ENCODE measurements at places on chromosomes 1 and 21.

DNA sequence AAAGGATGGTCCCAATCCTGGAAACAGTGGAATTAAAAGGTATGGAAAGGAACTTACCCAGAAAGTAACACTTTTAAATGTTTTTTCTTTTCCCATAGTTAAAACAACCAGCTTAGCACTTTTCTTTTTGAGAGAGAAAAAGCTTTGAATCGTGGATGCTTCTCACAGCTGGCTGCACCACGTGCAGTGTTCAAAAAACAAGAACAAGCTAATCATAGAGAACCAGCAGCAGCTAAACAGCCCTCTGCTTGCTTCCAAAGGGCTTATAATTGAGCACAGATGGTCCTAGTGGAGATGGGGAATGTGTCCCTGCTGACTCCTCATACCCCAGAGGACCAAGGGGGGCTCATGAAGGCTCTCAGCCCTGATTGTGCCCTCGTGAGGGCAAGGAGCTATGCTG lies 26.4 kb downstream of the UTP25 start:
- no peak for DNase-seq
- peaks cover 38% of the 10 kb centered on the region for H3K36me3 ChIP-seq
- no peak overlapping the region for H3K4me3 ChIP-seq

- H3K4me3 ChIP-seq: no peak overlapping the region
- peaks cover 4% of the 10 kb centered on the region for H3K36me3 ChIP-seq
- no peaks in the 10 kb centered on the region for H3K4me1 ChIP-seq
- peaks cover 4% of the 10 kb centered on the region for H3K27me3 ChIP-seq
- H3K27ac ChIP-seq: no peak overlapping the region
Measured at GRCh38 chr1:182935716-182936115, 17.2 kb downstream of the SHCBP1L start.

GRCh38 chr21:38181096-38181495 lies 75.7 kb upstream of the KCNJ15 start:
- no peak for DNase-seq
- no peaks in the 10 kb centered on the region for H3K27me3 ChIP-seq

- H3K27me3 ChIP-seq: no peaks in the 10 kb centered on the region
- H3K4me1 ChIP-seq: no peaks in the 10 kb centered on the region
- H3K36me3 ChIP-seq: no peaks in the 10 kb centered on the region
- DNase-seq: no peak
- H3K27ac ChIP-seq: no peak overlapping the region
Measured at GRCh38 chr1:14478120-14478519, 120.4 kb upstream of the KAZN start.

- no peak overlapping the region for H3K27ac ChIP-seq
- no peak for DNase-seq
- no peaks in the 10 kb centered on the region for H3K27me3 ChIP-seq
- H3K4me1 ChIP-seq: peaks cover 21% of the 10 kb centered on the region
- peaks cover 13% of the 10 kb centered on the region for H3K36me3 ChIP-seq
Measured at GRCh38 chr1:2519029-2519685, 7.2 kb downstream of the PANK4 start.

DNA sequence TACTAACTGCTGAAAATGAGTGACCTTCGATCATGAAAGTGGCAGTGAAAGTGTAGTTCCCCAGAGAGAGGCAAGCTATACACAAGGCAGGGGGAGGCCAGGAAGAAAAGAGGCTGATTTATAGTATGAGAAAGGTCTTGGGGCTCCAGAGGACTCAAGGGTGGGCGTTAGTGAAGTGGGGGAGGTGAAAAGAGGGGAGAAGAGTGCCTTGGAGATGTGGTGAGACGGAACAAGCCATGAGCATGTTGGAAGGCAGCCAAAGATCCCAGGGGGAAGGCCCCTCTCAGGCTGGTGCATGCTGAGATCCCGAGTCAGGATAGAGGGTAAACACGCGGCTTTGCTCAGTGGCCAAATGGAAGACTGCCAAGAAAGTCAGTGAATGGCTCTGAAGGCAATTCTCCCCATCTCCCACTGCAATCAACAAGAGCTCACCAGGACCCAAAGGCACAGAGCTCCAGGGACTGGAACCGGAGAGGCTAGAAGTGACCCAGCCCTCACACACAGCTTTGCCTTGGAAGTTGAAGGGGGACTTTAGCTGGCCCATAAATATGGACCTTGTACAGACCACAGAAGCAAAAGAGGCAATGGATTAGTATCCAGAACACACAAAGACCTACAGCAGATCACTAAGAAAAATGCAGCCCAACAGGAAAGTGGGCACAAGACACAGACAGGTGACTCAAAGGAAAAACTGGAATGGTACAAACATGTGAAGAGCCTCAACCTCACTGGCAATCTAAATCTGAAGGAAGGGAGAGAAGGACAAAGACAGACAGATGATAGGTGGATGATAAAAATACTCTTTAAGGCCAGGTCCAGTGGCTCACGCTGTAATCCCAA lies 49.6 kb downstream of the HSF2BP start:
- peaks cover 26% of the 10 kb centered on the region for H3K4me1 ChIP-seq

DNA sequence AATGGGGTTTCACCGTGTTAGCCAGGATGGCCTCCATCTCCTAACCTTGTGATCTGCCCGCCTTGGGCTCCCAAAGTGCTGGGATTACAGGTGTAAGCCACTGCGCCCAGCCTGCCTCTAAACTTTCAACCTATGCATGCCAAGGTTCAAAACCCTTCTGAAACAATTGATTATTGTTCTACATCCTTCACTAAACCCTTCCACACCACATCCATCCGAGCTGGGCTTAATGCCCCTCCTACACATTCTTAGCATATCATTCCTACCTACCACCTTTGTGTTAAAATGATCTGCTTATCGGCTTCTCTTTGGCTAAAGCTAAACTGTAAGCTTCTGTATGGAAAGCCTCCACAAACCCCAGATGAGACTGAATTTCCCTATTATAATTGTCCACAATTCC lies 40.8 kb upstream of the DOCK7 start:
- no peak for DNase-seq
- peaks cover 17% of the 10 kb centered on the region for H3K4me1 ChIP-seq
- H3K36me3 ChIP-seq: peaks cover 4% of the 10 kb centered on the region
- H3K27ac ChIP-seq: no peak overlapping the region
- no peak overlapping the region for H3K4me3 ChIP-seq

GRCh38 chr1:221704306-221704705 lies 37.6 kb downstream of the DUSP10 start:
- H3K4me3 ChIP-seq: no peak overlapping the region
- H3K4me1 ChIP-seq: peaks cover 10% of the 10 kb centered on the region
- peaks cover 5% of the 10 kb centered on the region for H3K27me3 ChIP-seq
- DNase-seq: no peak
- no peak overlapping the region for H3K27ac ChIP-seq
- peaks cover 21% of the 10 kb centered on the region for H3K36me3 ChIP-seq

- no peaks in the 10 kb centered on the region for H3K36me3 ChIP-seq
- H3K4me3 ChIP-seq: no peak overlapping the region
- peaks cover 9% of the 10 kb centered on the region for H3K27me3 ChIP-seq
- H3K4me1 ChIP-seq: peaks cover 65% of the 10 kb centered on the region
- DNase-seq: no peak
Measured at GRCh38 chr1:30756545-30757351, 826 bp downstream of the LAPTM5 start.

DNA sequence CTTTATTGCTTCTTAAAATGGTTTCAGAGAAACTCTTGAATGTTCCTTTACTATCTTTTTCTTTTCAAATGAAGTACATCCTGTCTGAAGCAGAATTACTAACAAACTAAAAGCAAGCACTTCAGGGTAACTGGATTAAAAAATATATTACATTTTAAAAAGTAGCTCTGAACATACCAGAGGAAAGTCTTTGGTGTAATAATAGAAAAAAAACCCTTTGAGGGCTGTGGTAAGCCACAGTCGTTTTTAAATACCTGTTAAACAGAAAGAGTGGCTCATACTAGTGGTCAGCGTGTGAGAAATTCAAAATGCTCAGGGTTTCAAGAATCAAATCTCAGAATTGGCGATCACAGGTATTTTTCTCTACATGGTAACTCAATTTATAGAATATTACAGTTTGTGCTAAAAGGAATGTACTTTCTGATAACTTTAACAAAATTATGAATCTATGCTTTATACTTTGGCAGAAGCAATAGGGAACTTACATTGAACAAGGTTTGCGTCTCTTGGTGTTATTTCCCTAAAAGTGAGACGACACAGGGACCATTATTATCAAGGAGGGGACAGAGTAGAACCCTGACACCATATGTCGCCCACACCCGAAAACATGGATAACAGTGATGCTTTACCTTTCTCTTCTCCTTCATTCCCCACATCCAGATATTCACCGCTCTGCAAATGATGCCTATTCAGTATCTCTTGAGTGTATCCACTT lies 97.0 kb upstream of the DPH5 start:
- DNase-seq: no peak
- H3K27me3 ChIP-seq: no peaks in the 10 kb centered on the region
- H3K4me3 ChIP-seq: no peak overlapping the region
- no peaks in the 10 kb centered on the region for H3K4me1 ChIP-seq

DNA sequence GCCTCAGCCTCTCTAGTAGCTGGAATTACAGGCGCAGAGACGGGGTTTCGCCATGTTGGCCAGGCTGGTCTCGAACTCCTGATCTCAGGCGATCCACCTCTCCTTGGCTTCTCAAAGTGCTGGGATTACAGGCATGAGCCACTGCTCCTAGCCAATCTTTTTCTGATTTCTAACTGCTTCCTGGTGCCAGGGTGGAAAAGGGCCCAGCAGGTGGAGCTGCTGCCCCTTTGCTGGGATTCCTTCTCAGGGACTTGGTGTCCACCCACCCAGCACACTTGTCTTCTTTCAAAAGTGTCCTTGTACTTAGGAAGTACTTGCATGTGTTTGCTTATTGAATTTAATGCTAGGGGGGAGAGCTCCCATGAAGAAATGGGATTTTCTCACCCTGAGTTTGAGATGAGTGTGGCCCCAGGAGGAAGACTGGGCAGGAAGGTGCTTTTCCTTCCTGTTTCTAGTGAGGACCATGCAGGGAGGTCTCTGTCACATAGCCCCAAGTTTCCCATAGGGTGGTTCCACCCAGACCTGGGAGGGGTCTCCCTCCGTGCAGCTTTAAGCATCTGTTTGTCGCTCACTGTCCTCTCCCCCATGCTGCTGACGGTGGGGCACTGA lies 14.2 kb downstream of the UTP11 start:
- peaks cover 65% of the 10 kb centered on the region for H3K4me1 ChIP-seq
- H3K27ac ChIP-seq: peak overlapping the region; percentile 22
- DNase-seq: peak; percentile 70
- H3K4me3 ChIP-seq: no peak overlapping the region

- no peak overlapping the region for H3K27ac ChIP-seq
- no peaks in the 10 kb centered on the region for H3K36me3 ChIP-seq
- DNase-seq: no peak
Measured at GRCh38 chr1:98884864-98885263, 119.8 kb downstream of the PLPPR5 start.

DNA sequence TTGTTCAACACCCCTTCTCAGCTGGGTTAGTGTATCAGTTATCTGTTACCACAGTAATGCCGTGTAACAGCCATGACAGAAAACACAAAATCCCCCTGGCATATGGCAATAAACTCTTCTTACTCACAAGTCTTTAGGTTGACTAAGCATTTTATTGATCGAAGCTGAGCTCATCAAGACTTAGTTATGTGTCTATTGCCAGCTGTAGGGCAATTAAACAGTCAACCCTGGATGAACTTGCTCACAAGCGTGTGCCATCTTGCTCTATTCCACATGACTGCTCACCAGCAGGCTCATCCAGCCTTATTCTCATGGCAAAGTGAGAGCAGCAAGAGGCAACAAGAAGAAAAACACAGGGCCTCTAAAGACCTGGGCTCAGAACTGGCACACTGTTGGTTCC lies 333.8 kb upstream of the PTBP2 start:
- peaks cover 5% of the 10 kb centered on the region for H3K36me3 ChIP-seq
- no peak overlapping the region for H3K4me3 ChIP-seq
- no peak for DNase-seq

DNA sequence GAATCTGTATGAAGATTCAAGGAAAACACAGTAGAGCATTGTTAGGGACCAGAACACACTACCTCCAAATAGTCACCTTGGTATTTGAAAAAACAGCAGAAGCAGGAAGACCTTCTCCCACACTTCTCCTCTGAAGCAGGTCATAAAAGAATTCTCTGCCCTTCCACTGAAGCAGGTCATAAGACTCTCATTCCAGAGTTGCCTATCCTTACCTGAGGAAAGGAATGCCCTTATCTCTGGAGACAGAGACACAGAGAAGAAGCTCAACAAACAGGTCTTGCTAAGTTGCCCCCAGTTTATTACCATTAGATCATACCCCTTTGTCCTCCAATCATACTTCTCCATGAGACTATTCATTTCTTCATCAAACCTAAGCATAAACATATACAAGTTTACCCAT lies 225.8 kb upstream of the TNR start:
- peaks cover 26% of the 10 kb centered on the region for H3K36me3 ChIP-seq
- no peak for DNase-seq
- no peak overlapping the region for H3K4me3 ChIP-seq
- H3K4me1 ChIP-seq: no peaks in the 10 kb centered on the region
- no peaks in the 10 kb centered on the region for H3K27me3 ChIP-seq

- peaks cover 5% of the 10 kb centered on the region for H3K4me1 ChIP-seq
- H3K4me3 ChIP-seq: no peak overlapping the region
- H3K36me3 ChIP-seq: no peaks in the 10 kb centered on the region
- no peak for DNase-seq
Measured at GRCh38 chr1:230016159-230016558, 50.9 kb upstream of the GALNT2 start.

DNA sequence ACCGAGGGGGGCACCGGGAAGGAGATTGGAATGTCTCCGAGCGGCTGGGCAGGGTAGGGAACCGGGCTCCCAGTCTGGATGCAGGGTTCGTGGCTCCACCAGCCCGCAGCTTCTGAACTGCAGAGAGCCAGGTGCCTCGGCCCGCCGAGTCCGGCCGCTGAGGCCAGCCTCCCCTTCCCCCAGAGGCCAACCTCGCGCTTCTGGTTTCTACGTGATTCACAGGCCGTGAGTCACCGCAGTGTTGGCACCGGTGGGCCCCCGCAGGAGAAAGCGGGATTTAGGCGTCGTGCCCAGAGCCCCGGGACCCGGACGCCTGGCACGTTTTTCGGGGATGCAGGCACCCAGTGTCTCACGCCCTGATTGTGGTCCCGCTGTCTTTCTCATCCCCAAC lies 458 bp downstream of the CRABP2 start:
- peak overlapping the region; percentile 98 for H3K27ac ChIP-seq
- H3K27me3 ChIP-seq: peaks cover 3% of the 10 kb centered on the region
- peaks cover 82% of the 10 kb centered on the region for H3K4me1 ChIP-seq
- H3K36me3 ChIP-seq: peaks cover 31% of the 10 kb centered on the region

GRCh38 chr21:17978895-17979294 lies 159.7 kb upstream of the C21orf91 start:
- H3K27me3 ChIP-seq: no peaks in the 10 kb centered on the region
- H3K36me3 ChIP-seq: no peaks in the 10 kb centered on the region
- no peak overlapping the region for H3K4me3 ChIP-seq
- H3K27ac ChIP-seq: no peak overlapping the region

- DNase-seq: no peak
- H3K27ac ChIP-seq: no peak overlapping the region
- peaks cover 45% of the 10 kb centered on the region for H3K4me1 ChIP-seq
Measured at GRCh38 chr1:208069908-208070307, 159.0 kb upstream of the CD34 start.
